ENCODE measurements at places on chromosomes 12 and 14.
A peak's percentile ranks its signal among the peaks of the same experiment; 100 is the strongest.

- peak; percentile 52 for DNase-seq
These were observed 62.4 kb downstream of the ADCK1 start for GRCh38 chr14:77862154-77862786.

- no peak for DNase-seq
These were observed 17.0 kb upstream of the DICER1 start for GRCh38 chr14:95174184-95174792.

DNA sequence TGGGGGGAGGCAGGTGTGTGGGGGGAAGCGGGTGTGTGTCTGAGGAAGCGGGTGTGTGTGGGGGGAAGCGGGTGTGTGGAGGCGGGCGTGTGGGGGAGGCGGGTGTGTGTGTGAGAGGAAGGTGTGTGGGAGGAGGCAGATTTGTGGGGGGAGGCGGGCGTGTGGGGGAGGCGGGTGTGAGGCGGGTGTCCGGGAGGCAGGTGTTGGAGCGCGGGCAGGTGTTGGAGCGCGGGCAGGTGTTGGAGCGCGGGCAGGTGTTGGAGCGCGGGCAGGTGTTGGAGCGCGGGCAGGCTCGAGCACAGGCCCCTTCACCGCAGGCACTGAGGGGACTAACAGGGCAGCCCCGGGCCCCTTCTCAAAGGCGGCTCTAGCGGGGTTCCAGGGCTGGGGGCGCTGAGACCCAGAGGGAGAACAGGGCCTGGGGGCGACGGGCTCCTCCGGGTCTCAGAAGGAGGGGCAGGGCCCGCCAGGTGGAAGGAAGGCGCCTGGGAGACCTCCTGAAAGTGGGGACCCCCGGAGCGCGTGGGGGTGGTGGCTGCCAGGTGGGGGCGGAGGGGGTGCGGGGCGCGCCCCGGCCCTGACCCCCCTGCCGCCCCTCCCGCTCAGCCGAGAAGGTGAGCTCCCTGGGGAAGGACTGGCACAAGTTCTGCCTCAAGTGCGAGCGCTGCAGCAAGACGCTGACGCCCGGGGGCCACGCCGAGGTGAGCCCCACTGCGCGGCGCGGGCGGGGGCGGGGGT, 3.2 kb downstream of the CRIP2 start:
- no peak for DNase-seq

- no peak for DNase-seq
These were observed 94.4 kb downstream of the BICD1 start for GRCh38 chr12:32201096-32201495.

- DNase-seq: no peak
These were observed 154.7 kb downstream of the ADGRD1 start for GRCh38 chr12:131108177-131108955.

DNA sequence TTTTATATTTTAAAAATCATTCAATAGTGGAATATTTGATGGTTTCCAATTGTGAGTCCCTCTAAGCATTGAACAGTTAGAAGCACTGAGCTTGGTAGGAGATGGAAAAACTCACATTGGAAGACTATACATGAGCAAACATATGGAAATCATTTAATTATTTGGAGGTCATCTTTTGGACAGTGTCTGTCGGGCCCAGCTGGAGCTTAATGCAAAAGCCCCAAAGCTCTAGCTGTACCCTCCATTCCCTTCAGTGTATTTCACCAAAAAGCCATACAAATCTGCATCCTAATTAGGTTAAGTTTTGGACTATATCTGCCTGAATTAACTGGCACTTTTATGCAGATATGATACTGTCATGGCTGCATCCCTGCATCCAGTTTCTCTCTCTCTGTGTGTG, 365.7 kb downstream of the FLRT2 start:
- DNase-seq: no peak

DNA sequence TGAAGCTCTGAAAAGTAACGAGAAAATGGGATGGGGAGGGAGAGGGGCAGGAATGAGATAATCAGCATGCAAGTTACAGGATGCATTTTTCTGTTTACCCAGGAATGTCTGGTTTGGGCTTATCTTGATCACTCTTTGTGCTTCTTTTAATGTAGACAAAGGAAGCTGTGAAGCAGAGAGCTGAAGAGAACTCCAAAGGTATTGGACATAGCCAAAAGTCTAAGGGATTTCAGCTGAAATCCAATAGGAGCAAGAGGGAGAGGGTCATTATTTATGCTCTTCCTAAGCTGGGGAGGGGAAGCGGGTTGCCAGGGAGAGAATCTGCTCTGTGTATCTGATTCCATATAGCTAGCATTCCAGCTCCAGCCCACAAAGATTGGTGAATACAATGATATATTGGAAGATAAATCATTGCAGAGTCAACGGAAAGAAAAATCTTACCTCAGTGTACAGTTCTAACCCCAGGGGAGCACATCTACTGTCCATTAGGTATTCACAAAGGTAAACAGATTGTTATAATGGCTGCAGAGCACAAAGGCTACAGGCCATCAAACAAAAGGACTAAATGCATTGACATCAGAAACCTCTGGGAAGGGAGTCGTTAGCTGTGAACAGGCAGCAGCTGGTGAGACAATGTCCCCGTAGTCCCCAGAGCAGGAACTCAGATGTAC, 61.0 kb upstream of the PELI2 start:
- no peak for DNase-seq

- DNase-seq: no peak
These were observed 133.5 kb downstream of the OTOGL start for GRCh38 chr12:80232837-80233236.

- DNase-seq: no peak
These were observed 172.2 kb downstream of the SLC41A2 start for GRCh38 chr12:104785886-104786285.

GRCh38 chr12:76220980-76221379, 127.2 kb downstream of the BBS10 start:
- no peak for DNase-seq

DNA sequence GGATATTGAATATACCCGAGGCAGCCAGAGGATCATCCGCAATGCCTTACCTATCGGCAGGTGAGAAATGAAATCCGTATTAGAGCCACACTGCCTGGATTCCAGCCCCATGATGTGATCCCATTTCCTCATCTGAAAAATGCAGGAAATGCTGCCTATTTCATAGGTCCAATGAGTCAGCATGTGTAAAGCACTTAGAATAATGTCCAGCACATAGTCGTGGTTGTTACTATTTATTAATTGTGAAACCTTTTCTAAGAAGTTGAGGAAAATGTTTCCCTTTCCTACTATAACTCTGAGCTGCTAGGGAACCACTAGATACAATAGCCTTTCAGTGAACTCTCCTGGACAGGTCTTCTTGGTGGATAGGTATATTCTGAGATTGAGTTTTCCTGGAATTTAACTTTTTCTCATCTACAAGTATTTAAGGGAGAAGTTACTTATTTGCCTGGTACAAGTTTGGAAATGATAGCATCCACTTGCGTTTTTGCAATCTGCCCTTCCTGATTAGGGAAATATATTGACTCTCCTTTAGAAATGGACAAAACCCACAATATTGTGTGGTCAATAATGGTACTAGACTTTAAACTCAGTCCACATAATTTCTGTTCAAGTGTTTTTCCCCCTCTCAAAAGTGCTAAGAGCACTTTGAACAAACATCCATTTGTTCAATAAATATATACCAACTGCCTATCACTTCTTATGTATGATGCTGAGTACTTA, 12.2 kb downstream of the POLR3B start:
- no peak for DNase-seq

GRCh38 chr12:5439371-5439771, 7.5 kb downstream of the NTF3 start:
- DNase-seq: no peak

- no peak for DNase-seq
These were observed 73.2 kb upstream of the ANO2 start for GRCh38 chr12:6018265-6018664.

DNA sequence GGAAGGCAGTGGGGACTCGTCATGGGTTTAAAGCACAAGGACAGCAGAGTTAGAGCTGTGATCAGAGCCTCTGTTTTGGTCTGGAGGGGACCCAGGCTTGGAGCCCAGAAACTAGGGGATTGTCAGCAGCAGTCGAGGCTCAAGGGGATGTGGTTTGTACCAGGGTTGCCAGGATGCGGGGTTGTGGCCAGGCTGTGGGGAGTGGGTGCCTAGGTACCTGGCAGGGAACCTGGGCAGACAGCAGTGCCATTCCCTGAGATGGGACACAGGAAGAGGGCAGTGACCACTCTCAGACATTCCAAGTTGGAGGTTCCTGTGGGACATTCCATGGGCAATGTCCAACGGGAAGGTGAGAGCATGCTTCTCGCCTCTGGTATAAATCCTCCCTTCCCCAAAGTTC, 222.3 kb downstream of the SLC41A2 start:
- DNase-seq: no peak
